CD8-positive, alpha-beta T cell (primary cell): ENCODE measurements at places on chromosomes 7 and 10. TPM values are rescaled to one million over a fixed set of nuclear protein-coding genes. Genes with fewer than 3 reads are reported as not detected.

Gene ZNF316
- 49.3 TPM for total RNA-seq

Gene TUBAL3
- total RNA-seq, result not detected

Gene CCDC146
- 13.4 TPM for total RNA-seq

Gene RSPH10B
- total RNA-seq, result 0.47 TPM

Gene GDF2
- total RNA-seq, result not detected

Gene AUTS2
- total RNA-seq, result 51.7 TPM
